Stomach (tissue), 19 donors: ENCODE measurements at places on chromosomes 12 and 14. TPM values are rescaled to one million over a fixed set of nuclear protein-coding genes. Genes with fewer than 3 reads are reported as not detected.

SPIC gene
- polyA plus RNA-seq: 0.18 TPM

C14orf180 gene
- 0.31 TPM for polyA plus RNA-seq

TAS2R19 gene
- not detected for polyA plus RNA-seq

C12orf75 gene
- polyA plus RNA-seq: 143 TPM

LTBP2 gene
- 5.9 TPM for polyA plus RNA-seq

SYT1 gene
- 0.37 TPM for polyA plus RNA-seq
